ENCODE measurements at places on chromosomes 7 and 10. TPM values are rescaled to one million over a fixed set of nuclear protein-coding genes. Genes with fewer than 3 reads are reported as not detected.

- no peak for DNase-seq
These were observed 69.8 kb upstream of the PLXNA4 start for GRCh38 chr7:132646052-132646451.

- DNase-seq = no peak
These were observed 3.7 kb downstream of the NACAD start for GRCh38 chr7:45084901-45085618.

DNA sequence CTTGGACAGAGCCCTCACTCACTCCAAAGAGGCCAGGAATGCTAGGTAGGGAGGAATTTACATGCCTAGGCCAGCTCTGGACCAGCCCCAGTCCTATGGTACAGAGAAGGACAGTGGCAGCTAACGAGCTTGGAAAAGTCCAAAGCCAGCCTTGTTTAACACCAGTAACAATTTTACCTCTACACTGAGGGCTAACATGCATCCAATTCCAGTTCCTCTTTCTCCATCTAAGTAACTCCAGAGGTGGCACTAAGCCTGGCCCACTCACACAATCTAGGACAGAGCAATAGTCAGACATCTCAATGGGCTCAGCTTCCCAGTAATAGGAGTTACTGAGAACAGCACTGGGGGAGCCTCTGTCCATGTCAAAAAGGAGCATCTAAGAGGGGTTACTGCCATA is 5.7 kb upstream of the LCOR start:
- DNase-seq = no peak

GRCh38 chr7:18180685-18181084 is 153.0 kb upstream of the PRPS1L1 start:
- DNase-seq = no peak

- DNase-seq = no peak
These were observed 71.4 kb downstream of the ITGB8 start for GRCh38 chr7:20401861-20402746.

DNA sequence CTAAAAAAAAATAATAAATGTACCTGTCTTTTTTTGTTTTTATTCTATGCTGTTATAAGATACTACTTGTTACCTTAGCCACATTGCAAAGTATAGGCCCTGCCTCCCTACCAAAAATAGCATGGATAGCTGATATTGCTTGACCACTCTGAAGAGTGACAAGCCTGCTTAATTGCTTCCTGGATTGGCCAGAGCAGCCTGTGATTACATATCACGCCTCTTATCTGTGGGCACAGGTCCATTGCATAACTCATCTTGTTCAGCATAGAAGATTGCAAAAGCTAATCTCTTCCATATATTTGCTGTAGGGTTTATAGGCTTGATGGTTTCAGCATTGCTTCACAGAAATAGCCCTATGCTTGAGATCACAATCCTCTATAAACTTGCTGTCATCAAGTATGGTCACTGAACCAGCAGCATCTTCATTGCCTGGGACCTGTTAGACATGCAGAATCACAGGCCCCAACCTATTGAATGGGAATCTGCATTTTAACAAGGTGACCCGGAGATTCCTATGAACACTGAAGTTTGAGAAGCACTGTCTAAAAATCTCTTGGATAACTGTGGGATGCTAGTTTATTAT is 280.8 kb upstream of the CDC14C start:
- no peak for DNase-seq

- DNase-seq = peak; percentile 22
These were observed 49.4 kb upstream of the OCM start for GRCh38 chr7:5831196-5831595.

GRCh38 chr10:133132473-133133291 is 27.3 kb upstream of the KNDC1 start:
- peak; percentile 29 for DNase-seq

DNA sequence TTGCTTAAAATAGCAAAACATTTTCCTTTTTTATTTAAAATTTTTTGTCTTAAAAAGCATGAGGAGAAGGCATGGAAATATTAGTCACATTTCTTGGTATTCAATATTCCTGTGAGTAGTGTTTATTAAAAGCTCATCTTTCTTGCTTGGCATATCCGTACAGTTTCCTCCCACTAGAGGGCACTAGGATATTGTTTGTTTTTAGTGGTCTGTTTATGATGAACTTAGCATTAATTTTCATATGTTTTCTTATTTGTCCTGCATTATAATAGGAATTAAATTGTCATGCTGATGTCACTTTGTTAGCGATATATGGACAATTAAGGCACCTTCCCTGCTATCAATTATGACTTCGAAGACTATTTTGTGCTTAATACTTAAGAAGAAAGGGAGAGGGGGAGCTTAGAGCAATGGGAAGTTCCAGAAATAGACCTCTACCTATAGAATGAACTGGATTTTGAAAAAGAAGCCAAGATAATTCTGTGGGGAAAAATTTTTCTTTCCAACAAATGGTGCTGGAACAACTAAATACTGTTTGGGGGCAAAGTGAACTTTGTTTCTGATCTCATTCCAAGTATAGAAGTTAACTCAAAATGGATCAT is 91.0 kb upstream of the STRIP2 start:
- no peak for DNase-seq

DNA sequence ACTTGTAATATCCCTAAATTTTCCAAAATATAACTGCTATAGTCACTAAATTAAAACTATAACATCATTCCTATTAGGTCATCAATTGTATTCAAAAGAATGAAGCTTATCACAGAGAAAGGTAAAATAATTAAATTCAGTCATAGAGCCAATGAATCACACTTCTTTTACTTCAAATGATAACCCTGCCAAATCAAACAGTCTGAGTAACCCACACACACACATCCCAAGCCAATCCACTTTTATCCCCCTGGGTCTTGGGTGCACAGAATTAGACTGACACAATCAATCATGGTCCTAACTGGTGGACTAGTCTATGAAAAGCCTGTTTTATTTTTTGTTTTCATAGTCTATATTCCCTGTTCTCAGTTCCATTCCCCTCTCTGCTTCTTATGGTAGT is 25.6 kb downstream of the CTNNA3 start:
- no peak for DNase-seq

GRCh38 chr10:18369859-18370473 is 229.7 kb downstream of the CACNB2 start:
- no peak for DNase-seq

DNA sequence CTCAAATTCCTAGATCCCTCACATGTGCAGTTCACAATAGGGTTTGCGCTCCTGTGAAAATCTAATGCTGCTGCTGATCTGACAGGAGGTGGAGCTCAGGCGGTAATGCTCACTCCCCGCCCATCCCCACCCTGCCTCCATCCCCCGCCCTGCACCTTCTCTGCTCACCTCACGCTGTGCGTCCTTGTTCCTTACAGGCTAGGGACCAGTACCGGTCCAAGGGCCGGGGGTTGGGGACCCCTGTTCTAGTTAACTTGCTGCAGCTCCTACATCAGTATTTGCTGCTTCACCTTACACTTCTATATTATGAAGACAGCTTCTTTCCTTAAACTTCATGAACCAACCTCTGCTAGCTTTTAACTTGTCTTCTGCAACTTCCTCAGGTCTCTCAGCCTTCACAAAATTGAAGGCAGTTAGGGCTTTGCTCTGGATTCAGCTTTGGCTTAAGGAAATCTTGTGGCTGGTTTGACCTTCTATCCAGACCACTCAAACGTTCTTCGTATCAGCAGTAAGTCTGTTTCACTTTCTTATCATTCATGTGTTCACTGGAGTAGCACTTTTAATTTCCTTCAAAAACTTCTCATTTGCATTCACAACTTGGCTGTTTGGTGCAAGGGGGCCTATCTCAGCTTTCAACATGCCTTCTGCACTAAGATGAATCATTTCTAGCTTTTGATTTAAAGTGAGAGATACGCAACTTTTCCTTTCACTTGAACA is 1.7 kb upstream of the TNKS2 start:
- peak; percentile 23 for DNase-seq

GRCh38 chr10:132735923-132736391 is 50.0 kb downstream of the NKX6-2 start:
- no peak for DNase-seq

GRCh38 chr10:25059990-25060389 is 43.6 kb downstream of the THNSL1 start:
- DNase-seq = no peak

GRCh38 chr10:110842326-110842904 is 29.3 kb upstream of the PDCD4 start:
- no peak for DNase-seq

- DNase-seq = no peak
These were observed 215.8 kb downstream of the FOXP2 start for GRCh38 chr7:114630201-114630990.

DNA sequence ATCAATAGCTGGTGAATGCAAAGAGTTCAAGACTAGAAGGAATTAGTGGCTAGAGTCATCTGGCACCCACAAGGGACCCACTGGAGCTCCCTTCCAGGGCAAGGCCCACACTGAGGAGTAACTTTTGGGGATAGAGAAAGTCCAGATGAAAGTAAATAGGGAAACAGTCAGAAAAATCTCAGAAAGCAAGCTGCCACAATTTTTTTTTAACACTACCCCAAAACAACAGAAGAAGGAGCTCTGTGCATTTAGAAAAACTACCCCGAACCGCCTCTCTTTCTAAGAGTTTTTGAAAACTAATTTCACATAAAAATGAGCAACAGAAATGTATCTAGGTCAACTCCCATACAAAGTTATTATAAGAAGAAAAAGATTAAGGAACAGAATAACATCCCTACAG is 42.2 kb downstream of the AOAH start:
- no peak for DNase-seq

DNA sequence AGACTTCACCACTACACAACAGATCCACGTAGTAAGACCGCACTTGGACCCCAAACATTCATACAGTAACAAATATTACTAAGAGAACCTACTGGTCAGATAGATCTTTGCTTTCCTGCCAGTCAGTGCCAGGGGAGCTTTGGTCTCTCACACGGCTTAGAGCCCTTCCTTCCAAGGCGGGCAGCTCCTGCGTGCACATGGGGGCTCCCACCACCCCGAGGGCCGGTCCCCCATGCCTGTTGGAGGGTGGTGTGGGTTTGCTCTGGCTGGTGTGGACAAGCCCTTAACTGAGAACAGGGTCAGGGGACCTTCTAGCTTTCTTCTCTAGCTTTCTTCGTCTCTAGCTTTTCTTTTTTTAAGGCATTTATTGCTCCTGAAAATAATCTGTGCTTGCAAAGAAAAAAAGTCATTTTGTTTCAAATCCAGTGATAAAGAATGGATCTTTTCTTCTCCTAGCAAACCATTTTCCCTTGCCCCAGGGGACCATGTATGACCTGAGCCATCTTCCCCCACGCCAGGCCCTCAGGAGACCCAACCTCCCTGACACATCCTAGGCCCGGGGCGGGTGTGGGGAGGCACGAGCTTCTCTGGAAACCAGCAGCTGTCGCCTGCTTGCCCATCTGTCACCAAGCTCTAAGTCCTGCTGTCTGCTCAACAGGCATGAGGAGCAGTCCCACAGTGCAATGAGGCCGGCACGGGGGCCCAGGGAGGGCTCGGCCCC is 591.1 kb downstream of the PTPRN2 start:
- DNase-seq = peak; percentile 72

DNA sequence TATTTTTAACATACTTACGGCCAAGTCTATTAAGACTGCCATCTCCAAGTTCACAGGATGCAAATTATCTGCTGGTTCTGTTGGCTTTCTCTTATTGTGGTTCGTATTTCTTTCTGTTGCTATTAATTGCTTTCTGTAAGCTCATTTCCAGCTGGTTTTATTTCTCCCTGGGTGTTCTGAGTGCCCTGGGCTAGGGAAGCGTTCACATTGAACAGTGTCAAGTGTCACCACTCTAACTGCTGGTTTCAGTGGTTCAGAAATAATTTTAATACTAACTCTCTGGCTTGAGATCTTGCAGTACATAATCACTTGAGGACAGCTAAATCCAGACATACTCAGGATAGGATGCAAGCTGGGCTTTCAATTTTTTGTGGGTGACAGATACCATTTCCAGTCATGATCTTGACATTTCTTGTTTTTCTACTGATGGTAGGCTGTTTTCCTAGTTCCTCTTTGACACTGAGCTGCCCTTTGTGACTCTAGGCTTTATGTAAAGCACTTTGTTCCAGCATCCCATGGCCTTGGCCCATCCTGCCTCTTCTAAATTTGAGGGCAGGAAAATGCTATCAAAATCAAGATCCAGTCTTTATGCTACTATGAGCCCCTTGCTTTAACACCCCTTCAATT is 117.6 kb downstream of the SNX13 start:
- no peak for DNase-seq

DNA sequence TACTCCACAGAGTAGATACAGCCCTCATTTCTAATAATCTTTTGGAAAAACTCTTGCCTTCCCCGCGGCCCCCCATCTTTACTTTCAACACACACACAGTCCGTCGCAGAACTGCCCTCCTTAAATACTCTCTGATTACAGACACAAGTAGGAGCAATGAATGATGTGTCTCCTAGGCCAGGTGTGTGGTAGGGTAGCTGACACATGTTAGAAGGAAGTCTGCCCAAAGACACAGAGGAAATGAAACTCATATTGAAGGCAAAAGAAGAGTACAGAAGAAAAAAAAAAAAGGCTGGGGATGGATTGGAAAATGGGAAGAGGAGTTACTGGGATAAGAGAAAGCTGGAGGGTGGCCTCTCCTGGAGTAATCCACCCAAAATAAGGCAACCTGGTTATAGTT is 14.6 kb downstream of the OPALIN start:
- DNase-seq = no peak

DNA sequence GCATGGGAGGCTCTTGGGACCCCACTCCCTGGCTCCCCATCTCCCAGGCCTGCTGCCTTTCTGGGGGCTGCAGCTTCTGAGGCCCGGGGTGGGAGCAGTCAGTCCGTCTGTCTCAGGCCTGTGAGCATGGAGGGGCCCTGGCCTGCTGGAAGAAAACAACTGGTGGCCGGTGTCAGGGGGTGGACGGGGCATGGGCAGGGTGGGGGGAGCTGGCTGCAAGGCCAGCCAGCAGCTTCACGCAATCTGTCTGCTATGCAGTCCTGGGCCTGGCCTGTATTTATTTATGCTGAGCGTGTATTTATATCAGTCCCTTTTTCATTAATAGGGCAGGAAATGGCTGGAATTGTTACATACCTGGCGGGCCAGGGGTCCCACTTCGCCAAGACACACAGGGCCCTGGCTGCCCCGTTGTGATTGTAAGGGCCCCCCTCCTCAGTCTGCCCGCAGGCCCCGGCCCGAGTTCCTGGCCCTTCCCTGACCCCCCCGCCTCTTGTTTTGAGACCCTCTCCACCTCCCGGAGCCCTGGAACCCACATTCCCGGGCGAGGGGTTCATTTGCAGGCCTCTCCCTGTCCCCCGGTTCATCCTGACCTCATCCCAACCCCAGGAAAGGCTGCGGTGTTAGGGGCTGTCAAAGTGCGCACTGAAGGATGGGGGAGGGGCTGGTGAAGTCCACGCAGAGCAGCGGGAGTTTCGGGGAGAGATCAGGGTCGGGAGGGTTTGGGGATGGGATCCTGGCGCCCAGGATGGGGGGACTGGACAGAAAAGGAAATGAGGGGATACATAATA is 8.2 kb downstream of the TMEM270 start:
- no peak for DNase-seq

PRTFDC1 gene
- total RNA-seq = 14.4 TPM

SLC39A12 gene
- total RNA-seq = not detected

PRF1 gene
- 2.6 TPM for total RNA-seq

PSMC2 gene
- 111 TPM for total RNA-seq

KIAA1549 gene
- 40.2 TPM for total RNA-seq

ODAD2 gene
- not detected for total RNA-seq

PBLD gene
- total RNA-seq = 10.3 TPM

FAM131B gene
- 111 TPM for total RNA-seq

PITX3 gene
- total RNA-seq = not detected

LRIT1 gene
- not detected for total RNA-seq
